ENCODE measurements at places on chromosomes 13 and 19. TPM values are rescaled to one million over a fixed set of nuclear protein-coding genes. Genes with fewer than 3 reads are reported as not detected.

SMIM24 gene
- 0.42 TPM for total RNA-seq

PLEKHG2 gene
- 56.4 TPM for total RNA-seq

KCNK6 gene
- total RNA-seq: 14.3 TPM

ZNF541 gene
- 0.87 TPM for total RNA-seq

SIAH3 gene
- total RNA-seq: not detected

DNA sequence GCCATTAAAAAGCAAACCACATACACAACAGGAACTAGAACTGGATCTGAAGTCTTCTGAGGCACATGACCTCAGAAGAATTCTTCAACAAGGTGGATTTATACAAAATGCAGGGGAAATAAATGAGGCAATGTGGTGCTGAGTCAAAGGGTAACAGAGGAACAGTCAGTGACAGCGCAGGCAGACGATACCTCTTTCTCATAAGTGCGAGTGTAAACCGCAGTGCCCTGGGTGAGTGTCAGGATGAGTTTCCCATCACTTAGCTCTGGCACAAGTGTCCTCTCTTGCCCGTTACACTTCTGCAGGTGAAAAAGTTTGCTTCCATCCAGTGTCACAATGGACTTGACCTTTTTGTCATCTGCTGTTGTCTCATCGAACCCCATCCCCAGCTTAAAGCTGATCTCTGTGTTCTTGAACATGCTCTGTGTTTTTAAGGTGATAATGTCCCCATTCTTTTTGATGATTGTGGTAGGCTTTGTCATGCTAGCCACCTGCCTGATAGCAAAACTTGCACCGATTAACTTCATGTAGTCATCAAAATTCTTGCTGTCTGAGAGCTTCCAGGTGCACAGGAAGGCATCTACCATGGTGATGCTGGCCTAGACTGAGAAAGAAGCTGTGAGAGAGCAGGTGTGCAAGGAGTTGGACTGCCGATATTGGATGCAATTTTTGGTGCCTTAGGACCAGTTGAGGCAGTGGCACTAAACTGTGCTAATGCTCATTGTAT, 97.3 kb downstream of the AKAP11 start:
- no peak for DNase-seq

- peak; percentile 96 for DNase-seq
Observed at GRCh38 chr19:56367829-56368711, 25.3 kb downstream of the ZNF582 start.

DNA sequence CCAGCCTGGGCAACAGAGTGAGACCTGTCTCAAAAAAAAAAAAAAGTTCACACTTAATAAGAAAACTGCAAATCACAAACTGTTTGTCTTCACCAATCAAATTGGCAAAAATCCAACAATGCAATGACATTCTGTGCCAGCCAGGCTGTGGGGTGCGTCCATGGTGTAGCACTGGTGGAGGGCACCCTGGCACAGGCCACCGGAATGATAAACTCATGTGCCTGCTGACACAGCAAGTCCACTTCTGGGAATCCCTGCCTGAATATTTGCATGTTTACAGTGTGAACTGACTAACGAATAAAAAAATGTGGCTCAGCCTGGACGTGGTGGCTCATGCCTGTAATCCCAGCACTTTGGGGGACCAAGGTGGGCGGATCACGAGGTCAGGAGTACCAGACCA, 1.6 kb upstream of the LRRC25 start:
- DNase-seq: no peak

GRCh38 chr13:97561182-97561581, 127.2 kb downstream of the RAP2A start:
- DNase-seq: no peak

DNA sequence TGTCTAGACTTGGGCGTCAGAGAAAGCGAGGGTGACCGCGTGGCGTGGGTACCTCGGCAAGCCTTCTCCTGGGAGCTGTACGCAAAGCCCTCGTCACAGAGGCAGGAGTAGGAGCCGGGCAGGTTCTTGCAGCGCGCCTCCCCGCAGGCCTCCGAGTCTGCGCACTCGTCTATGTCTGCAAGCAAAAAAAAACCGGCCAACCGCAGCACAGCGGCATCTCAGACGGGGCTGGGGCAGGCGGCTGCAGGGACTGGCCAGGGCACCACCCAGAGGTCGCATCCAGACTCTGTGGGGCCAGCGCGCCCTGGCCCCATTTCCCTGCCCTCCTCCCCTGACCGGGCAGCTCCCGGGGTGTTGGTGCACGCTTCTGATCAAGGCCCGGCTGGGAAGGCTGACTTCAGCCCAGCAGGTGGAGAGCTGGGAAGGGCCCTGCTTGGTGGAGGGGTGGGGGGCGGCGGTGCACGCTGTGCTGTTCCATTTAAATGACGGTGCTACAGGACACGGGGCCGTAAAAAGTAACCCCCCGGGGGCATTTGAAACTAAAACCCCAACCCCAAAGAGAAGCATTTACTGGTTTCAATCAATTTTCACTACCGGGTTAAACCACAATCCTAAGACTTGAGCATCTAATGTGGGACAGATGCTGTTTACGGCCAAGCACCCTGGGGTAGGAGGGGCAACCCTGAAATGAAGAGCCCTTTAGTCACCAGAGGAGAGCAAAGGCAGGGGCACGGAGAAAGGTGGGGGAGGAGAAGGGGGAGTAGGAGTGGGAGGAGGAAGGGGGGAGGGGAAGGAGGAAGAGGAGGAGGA, 28.2 kb downstream of the GAS6 start:
- no peak for DNase-seq

GRCh38 chr19:9849791-9850190, 14.7 kb downstream of the PIN1 start:
- no peak for DNase-seq

GRCh38 chr19:2549701-2550191, 73.8 kb downstream of the GADD45B start:
- DNase-seq: no peak

- no peak for DNase-seq
Observed at GRCh38 chr13:96650301-96650886, 343.9 kb downstream of the OXGR1 start.

GRCh38 chr19:15161028-15161984, 39.5 kb downstream of the NOTCH3 start:
- no peak for DNase-seq

DNA sequence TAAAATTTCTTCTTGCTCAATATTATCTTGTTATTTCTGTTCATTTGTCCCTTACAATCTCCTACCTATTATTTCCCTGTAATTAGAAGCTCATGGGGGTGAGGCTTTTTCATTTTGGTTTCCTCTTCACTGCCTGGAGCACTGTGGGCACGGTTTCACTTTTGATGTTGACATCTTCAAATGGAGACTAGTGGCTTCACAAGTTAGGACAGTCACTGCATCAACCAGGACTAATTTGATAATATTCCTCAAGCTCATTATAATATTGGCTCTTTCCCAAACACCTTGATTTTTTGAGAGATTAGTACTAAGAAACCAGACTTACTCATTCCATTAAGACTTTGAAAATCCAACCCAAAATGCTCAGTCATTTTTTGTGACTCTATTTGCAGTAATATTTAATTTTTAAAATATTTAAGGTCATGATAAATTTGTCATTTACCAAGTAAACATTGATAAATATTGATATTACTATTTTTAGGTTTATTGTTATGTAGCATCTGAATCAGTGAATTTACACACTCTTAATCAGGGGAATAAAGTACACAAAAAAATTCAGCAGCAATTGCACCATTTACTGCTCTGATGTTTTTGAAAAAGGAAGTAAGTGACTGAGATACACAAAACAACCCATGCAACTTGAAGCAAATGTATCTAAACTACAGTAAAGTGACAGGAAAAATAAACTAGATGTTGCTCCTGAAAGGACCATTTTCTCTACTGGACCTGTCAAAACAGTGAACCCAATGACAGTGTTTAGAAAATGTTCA, 28.8 kb upstream of the RCBTB2 start:
- no peak for DNase-seq

GRCh38 chr13:50577806-50578205, 265.7 kb downstream of the DLEU7 start:
- DNase-seq: no peak
